ENCODE measurements at places on chromosomes 2 and 18. TPM values are rescaled to one million over a fixed set of nuclear protein-coding genes. Genes with fewer than 3 reads are reported as not detected.
A peak's percentile ranks its signal among the peaks of the same experiment; 100 is the strongest.

GRCh38 chr2:84963692-84964405, 7.1 kb upstream of the KCMF1 start:
- DNase-seq: no peak

GRCh38 chr18:55013685-55014084, 54.4 kb upstream of the CCDC68 start:
- no peak for DNase-seq

- DNase-seq: no peak
Measured at GRCh38 chr18:14937271-14937670, 189.3 kb downstream of the ANKRD30B start.

GRCh38 chr18:62332431-62332830, 7.3 kb downstream of the TNFRSF11A start:
- DNase-seq: no peak

DNA sequence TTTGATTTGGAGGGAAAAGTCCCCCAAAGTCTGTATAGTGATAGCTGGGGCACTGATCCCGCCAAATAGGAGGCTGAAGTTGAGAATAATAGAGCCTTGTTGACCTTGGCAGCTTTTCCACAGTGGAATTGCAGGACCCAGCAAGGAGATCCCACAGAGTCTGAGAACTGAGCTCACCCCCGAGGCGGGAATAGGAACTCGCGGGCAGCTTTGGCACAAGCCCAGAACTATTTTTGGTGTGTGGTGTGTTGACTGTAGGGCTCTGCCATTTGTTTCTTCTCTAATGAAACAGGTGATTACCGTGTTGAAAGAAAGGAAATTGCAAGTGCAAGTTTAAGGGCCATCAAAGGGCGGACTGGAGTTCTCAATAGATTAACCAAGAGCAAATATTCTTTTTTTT, 34.0 kb downstream of the SH3RF3 start:
- no peak for DNase-seq

DNA sequence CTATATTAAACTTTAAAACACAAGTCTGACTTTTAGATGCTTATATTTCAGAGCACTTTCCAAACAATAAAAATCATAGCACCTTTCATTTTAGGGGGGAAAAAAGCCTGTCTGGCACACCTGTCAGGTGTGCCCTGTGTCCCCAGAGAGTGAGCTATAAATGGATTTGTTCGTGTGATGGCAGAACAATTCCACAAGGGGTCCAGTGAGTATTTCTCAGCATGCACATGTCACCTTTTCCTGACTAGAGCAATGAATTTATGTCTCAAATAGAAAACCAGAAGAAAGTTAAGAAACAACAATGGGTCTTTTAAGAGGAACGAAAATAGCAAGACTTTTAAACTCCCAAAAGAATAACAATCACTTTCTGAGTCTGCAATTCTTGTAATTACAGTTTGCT, 55.9 kb downstream of the ACVR1C start:
- DNase-seq: no peak

DNA sequence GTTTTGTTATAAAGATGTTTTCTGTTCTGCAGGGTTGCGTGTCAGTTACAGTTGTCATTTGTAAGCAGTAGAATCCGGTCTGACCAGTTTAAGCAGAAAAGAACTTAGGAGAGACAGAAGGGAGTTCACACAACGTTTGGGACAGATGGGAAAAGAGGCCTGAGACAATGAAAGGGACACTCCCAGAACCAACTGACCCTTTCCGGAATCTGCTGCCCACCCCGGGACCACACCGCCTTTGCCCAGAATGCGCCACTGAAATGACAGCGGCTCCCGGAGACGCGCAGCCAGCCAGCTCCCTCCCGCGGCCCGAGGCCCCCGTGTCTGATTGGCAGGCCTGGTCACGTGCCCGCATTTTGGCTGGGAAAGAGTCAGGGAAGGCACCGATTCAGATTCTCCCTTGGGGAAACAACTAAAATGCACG, 244.6 kb downstream of the BCL2 start:
- DNase-seq: peak; percentile 28

GRCh38 chr2:159459279-159459678, 157.1 kb downstream of the BAZ2B start:
- DNase-seq: no peak

GRCh38 chr2:128214866-128215460, 103.7 kb downstream of the HS6ST1 start:
- no peak for DNase-seq

DNA sequence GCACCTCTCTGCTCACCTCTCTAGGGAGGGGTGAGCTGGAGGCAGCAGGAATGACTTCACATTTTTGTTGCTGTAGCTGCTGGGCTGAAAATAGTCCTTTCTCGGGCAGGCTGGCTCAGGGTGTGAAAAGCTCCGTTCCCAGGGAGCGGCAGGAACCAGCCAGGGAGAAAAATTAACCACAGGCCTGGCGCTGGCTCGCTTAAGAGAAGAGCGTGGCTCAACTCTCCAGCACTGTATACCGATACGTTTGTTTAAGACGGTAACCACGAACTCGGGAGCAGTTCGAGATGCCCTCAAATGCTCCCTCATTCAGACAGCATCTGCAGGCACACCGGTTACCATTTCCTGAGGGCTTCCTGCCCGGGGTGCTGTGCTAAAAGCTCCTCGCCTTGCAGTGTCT, 129.6 kb downstream of the CELF4 start:
- no peak for DNase-seq

DNA sequence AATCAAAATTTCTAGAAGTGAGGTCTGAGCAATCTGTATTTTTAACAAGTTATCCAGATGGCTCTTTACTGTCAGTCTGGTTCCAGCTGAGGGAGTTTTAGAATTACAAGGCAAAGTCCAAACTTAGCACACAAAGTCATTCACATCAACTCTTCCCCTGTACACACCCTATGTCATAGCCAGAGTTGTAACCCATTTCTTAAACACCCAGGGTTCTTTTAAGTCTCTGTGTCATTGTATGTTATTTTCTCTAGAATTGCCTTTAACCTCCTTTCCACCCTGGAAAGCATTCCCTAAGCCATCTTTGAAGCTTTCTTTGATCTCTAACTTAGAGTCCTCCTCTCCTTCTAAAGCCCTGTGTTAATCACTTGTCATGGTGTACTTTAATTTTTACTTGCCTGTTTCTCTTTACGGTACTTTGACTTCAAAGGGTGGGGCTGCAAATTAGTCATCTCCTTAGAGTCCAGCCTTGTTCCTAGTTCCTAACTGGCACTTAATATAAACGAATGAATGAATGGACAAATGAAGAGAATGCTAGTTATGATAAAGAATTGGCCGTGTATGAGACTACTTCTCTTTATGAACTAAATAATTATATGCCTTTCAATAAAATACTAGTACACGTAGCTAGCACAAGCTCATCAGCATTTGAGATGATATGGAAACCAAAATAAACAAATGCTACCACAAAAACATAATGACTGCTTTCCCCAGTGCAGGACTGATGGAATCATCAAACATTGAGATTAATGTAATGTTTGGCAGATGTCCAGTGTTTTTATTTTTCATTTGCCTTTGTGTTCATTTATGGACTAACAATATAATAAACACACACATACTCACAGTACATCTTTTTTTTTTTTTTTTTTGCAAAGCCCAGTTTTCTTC, 11.9 kb upstream of the ACTR3 start:
- DNase-seq: no peak

- DNase-seq: no peak
Measured at GRCh38 chr2:46456789-46457188, 22.6 kb upstream of the TMEM247 start.

GRCh38 chr2:216855605-216856004, 4.3 kb downstream of the TNP1 start:
- DNase-seq: no peak

DNA sequence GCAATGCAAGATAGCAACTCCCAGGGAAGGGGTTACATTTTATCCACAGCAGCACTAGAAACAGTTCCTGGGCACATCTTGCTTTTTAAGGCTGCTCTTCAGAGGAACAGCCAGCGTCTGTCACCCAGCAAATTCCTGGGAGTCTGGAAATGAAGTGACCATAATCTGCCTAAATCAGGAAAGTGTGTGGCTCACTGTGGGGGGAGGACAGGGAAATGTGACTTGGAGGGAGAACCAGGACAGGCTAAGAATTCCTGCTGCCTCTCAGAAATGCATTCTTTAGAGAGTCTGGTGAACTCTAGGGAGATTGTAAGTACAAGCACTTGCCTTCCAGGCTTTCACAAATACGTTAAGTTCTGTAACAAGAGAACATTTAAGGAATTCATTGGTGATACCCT, 364.3 kb upstream of the SPHKAP start:
- DNase-seq: no peak

DNA sequence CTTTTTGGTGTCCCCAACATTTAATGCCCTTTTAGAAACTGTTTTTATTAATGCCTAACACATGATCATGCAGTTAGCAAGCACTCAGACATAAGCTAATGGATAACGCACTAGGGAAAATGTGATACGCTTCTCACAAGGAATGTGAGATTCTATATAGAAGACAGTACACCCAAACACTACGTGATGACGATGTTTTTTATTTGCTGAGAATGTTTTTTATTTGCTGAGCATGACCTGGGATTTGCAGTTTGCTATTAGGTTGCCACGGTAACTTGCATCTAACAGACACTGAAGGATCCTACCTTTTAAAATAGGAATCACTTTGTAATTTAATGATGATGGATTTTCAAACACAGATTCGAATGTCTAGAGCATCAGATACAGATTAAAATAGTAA, 4.9 kb downstream of the SMC6 start:
- no peak for DNase-seq

GRCh38 chr2:161100211-161100895, 59.9 kb upstream of the TANK start:
- no peak for DNase-seq

- no peak for DNase-seq
Measured at GRCh38 chr2:219308142-219309101, 779 bp downstream of the PTPRN start.

GRCh38 chr2:168203762-168204693, 43.4 kb downstream of the STK39 start:
- DNase-seq: no peak

- no peak for DNase-seq
Measured at GRCh38 chr2:164967781-164968228, 12.5 kb upstream of the SLC38A11 start.

DNA sequence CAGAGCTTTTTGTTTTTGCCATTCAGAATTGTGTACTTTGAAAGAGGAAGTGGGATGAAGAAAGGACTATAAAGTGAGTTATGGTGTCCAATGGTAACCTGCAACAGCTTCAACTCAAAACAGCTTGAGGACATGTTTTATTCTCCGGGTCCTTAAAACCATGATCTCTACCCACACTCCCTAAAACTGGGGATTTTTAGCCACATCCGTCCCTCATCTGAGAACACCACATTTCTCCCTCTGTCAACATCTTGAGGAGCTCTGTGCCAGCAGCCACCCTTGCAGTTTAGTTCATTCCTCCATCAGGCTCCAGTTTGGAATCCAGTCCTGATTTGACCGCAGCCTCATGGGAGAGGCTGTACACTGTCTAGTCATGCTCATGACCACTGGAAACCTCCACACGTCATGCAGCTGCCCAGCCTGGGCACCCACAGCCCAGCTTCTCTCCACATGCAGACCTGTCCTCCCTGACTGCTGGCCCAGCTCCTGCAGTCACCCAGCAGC, 62.6 kb downstream of the C18orf63 start:
- no peak for DNase-seq

GRCh38 chr18:71020342-71021029, 731.6 kb downstream of the SOCS6 start:
- DNase-seq: no peak

DNA sequence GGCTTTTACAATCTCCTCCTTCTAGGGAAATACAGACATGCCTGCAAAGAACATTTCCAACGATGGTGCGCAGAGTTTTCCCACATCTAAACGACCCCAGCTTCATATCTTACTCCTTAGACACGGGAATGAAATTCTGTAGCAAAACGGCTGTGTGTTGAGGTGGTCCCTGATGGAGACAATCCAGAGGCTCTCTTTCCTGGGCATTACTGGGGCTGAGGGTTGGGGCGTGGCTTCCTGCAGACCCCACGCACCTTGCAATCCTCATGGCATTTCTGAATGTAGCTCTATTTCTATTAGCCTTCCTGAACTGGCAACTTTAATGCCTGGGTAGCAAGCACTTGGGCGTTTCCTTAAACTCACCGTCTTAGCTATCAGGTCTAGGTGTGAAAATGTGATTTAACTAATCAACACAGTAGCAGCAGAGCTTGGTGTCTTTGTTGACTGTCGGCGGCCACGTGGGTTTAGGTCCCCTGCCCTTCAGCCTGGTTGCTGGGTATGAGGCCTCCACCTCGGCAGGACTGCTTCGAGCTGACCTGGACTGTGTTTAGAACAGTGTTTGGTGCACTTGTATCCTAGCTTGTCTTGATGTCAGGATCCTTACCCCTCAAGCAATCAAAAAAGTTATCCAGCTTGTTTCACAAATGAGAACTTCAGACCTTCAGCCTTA, 242.8 kb downstream of the GBX2 start:
- DNase-seq: no peak

- DNase-seq: peak; percentile 35
Measured at GRCh38 chr2:68909793-68910674, 38.8 kb upstream of the BMP10 start.

- peak; percentile 35 for DNase-seq
Measured at GRCh38 chr2:158502974-158503373, 46.2 kb downstream of the PKP4 start.

DNA sequence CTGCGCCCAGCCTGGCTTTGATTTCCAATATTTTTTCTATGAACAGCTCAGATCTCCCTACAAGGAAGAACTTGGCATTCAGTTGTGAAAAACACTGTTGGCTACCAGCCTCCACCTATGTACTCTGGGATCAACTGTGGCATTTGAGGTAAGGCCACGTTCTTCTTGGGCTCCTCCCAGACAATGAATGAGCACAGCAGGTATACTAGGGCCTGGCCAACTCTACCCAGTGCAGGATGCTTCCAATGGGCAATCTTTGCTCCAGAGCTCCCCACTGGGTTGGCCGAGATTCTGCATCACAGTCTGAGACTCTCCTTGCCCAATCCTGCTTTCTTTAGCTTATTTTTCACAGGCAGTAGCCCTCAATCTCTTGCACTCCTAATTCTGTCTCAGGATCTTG, 75.9 kb downstream of the TMEM131 start:
- no peak for DNase-seq

- no peak for DNase-seq
Measured at GRCh38 chr2:236764716-236765115, 195.1 kb downstream of the ACKR3 start.

DNA sequence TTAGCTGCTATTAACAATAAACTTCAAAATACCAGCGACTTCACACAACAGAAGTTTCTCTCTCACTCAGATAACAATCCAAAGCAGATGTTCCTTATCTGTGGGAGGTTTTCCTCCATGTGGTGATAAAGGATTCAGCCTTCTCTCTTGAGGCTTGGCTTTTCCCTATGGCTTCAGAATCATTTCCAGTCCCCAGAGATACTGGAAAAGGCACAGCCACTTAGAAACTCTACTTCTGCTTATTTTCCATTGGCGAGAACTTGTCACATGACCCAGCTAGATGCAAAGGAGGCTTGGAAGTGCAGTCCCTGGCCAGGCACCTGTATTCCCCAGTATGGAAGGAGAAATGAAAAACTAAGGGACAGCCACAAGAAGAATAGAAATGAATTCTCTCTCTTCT, 344.8 kb downstream of the MTX2 start:
- no peak for DNase-seq

Gene C2orf80
- not detected for polyA plus RNA-seq

Gene ANO7
- 0.83 TPM for polyA plus RNA-seq

Gene NFU1
- 52.5 TPM for polyA plus RNA-seq

Gene SNORC
- 1.4 TPM for polyA plus RNA-seq

Gene FOXD4L1
- polyA plus RNA-seq: 1.6 TPM

Gene AAK1
- polyA plus RNA-seq: 11.9 TPM

Gene UCN
- 1.9 TPM for polyA plus RNA-seq

Gene STARD6
- not detected for polyA plus RNA-seq

Gene SGPP2
- 1.2 TPM for polyA plus RNA-seq

Gene OR6B3
- polyA plus RNA-seq: not detected

Gene ABHD1
- 0.49 TPM for polyA plus RNA-seq

Gene ADCY3
- polyA plus RNA-seq: 22.0 TPM

Gene MOCOS
- 0.14 TPM for polyA plus RNA-seq

Gene EN1
- 6.1 TPM for polyA plus RNA-seq

All from forelimb muscle (tissue), 1 donor.